Effector memory CD8-positive, alpha-beta T cell (primary cell): ENCODE measurements at places on chromosomes 5 and 9.

- H3K36me3 ChIP-seq: no peaks in the 10 kb centered on the region
- no peak overlapping the region for H3K4me3 ChIP-seq
- no peaks in the 10 kb centered on the region for H3K4me1 ChIP-seq
- no peak overlapping the region for H3K27ac ChIP-seq
- no peak for DNase-seq
Measured at GRCh38 chr9:134994926-134995791, 77.4 kb upstream of the FCN1 start.

- H3K27me3 ChIP-seq: no peaks in the 10 kb centered on the region
- peaks cover 16% of the 10 kb centered on the region for H3K36me3 ChIP-seq
- H3K27ac ChIP-seq: no peak overlapping the region
- H3K4me3 ChIP-seq: no peak overlapping the region
- no peak for DNase-seq
- peaks cover 42% of the 10 kb centered on the region for H3K4me1 ChIP-seq
Measured at GRCh38 chr9:134178768-134179551, 14.6 kb upstream of the RNU6ATAC start.

GRCh38 chr5:137022725-137023124 is 476.4 kb downstream of the SPOCK1 start:
- DNase-seq: no peak
- no peaks in the 10 kb centered on the region for H3K27me3 ChIP-seq
- H3K27ac ChIP-seq: no peak overlapping the region
- no peaks in the 10 kb centered on the region for H3K36me3 ChIP-seq

- H3K36me3 ChIP-seq: no peaks in the 10 kb centered on the region
- H3K27me3 ChIP-seq: no peaks in the 10 kb centered on the region
- no peak for DNase-seq
- H3K4me1 ChIP-seq: no peaks in the 10 kb centered on the region
- no peak overlapping the region for H3K27ac ChIP-seq
Measured at GRCh38 chr5:156182174-156182967, 144.6 kb upstream of the SGCD start.

DNA sequence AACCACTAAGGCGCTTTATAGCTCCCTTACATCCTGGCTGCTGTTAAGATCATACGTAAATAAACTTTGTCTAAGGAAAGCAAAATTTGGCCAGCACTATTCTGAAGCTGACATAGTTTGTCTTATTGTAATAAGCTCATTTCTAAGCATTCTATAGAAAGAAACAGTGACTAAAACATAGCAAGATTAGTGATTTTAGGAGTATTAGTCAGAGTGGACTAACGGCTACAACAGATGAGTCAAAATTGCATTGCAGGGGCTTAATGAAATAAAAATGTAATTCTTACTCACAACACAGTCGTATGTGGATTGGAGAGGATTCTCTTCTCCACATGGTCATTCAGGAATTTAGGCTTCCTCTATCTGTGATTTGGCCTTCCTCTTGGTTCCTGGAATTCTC is 347.6 kb downstream of the GADD45G start:
- H3K36me3 ChIP-seq: no peaks in the 10 kb centered on the region
- no peak overlapping the region for H3K4me3 ChIP-seq
- no peak for DNase-seq
- peaks cover 10% of the 10 kb centered on the region for H3K4me1 ChIP-seq
- no peaks in the 10 kb centered on the region for H3K27me3 ChIP-seq
- H3K27ac ChIP-seq: no peak overlapping the region

DNA sequence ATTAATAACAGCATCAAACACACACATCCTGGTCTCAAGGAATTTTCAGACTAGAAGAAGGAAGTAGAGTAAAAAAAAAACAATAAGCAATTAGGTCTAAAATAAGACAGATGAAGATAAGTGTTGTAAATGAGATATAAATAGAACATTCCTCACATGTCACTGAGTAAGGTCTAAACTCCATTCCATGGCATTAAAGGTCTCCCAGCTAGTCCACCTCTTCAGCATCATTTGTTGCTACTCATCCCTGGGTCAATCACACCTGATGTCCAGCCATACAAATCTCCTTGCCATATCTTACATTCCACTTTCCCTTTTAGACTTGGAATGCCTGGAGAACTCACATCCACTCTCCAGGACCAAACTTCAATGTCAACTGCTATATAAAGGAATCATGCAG is 214.1 kb upstream of the KLF4 start:
- DNase-seq: no peak
- H3K4me3 ChIP-seq: no peak overlapping the region
- no peak overlapping the region for H3K27ac ChIP-seq
- H3K4me1 ChIP-seq: no peaks in the 10 kb centered on the region
- H3K36me3 ChIP-seq: no peaks in the 10 kb centered on the region
- no peaks in the 10 kb centered on the region for H3K27me3 ChIP-seq

DNA sequence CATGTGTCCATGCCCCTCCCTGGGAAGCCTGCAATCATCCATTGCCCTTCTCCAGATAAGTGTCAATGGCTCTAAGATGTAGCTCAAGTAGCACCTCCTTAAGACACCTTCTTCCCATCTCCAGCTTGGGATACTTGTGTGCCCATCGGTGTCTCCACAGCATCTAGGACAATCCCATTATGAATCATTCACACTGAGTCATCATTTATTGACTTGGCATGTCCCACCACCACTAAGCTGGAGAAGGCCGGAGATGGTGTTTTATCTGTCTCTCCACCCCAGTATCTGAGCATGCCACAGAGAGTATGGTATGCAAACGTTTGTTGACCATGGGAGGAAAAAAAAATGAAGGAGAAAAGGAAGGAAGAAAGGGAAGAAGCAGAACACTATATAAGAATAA is 342.2 kb downstream of the TRIM32 start:
- no peak for DNase-seq
- H3K4me3 ChIP-seq: no peak overlapping the region
- no peaks in the 10 kb centered on the region for H3K36me3 ChIP-seq
- no peaks in the 10 kb centered on the region for H3K4me1 ChIP-seq
- H3K27ac ChIP-seq: no peak overlapping the region

- no peak overlapping the region for H3K27ac ChIP-seq
- peaks cover 25% of the 10 kb centered on the region for H3K27me3 ChIP-seq
- no peak overlapping the region for H3K4me3 ChIP-seq
Measured at GRCh38 chr9:89756891-89757537, 152.2 kb downstream of the GADD45G start.

GRCh38 chr5:29214839-29215238 is 1978.6 kb upstream of the CDH6 start:
- H3K36me3 ChIP-seq: no peaks in the 10 kb centered on the region
- no peak for DNase-seq
- no peak overlapping the region for H3K4me3 ChIP-seq
- H3K27ac ChIP-seq: no peak overlapping the region
- no peaks in the 10 kb centered on the region for H3K4me1 ChIP-seq
- H3K27me3 ChIP-seq: no peaks in the 10 kb centered on the region

- H3K4me1 ChIP-seq: no peaks in the 10 kb centered on the region
- no peak overlapping the region for H3K4me3 ChIP-seq
- peaks cover 4% of the 10 kb centered on the region for H3K36me3 ChIP-seq
- H3K27ac ChIP-seq: no peak overlapping the region
Measured at GRCh38 chr5:44646016-44646415, 162.7 kb upstream of the MRPS30 start.

GRCh38 chr5:3026651-3027050 is 275.2 kb upstream of the IRX2 start:
- no peaks in the 10 kb centered on the region for H3K36me3 ChIP-seq
- H3K4me3 ChIP-seq: no peak overlapping the region
- H3K27me3 ChIP-seq: no peaks in the 10 kb centered on the region
- no peaks in the 10 kb centered on the region for H3K4me1 ChIP-seq
- no peak overlapping the region for H3K27ac ChIP-seq

DNA sequence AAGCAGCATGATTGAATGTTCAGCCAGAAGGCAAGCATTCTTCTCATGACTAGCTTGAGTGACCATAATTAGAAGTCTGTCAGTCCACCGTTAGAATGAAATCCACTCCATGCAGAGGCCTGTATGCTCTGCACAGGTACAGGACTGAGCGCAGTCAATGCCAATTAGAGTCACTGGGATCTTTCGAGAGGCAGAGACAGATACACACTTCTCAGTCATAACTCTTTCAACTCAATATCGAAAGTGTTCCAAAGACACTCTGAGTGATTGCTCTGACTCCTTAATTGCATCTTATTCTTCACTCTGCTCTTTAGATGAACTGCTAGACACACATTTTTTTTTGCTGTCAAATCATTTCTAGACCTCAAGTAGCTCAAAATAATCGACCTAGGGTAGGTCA is 203.6 kb downstream of the GABRB2 start:
- no peak overlapping the region for H3K4me3 ChIP-seq
- H3K4me1 ChIP-seq: no peaks in the 10 kb centered on the region
- no peaks in the 10 kb centered on the region for H3K36me3 ChIP-seq
- no peak overlapping the region for H3K27ac ChIP-seq

GRCh38 chr5:140261403-140262171 is 41.3 kb downstream of the PFDN1 start:
- peaks cover 35% of the 10 kb centered on the region for H3K4me1 ChIP-seq
- H3K27me3 ChIP-seq: no peaks in the 10 kb centered on the region
- DNase-seq: no peak

GRCh38 chr5:142801495-142801871 is 31.3 kb downstream of the ARHGAP26 start:
- DNase-seq: no peak
- peaks cover 14% of the 10 kb centered on the region for H3K36me3 ChIP-seq
- peak overlapping the region; percentile 98 for H3K27ac ChIP-seq
- H3K4me3 ChIP-seq: peak overlapping the region; percentile 71
- no peaks in the 10 kb centered on the region for H3K27me3 ChIP-seq
- H3K4me1 ChIP-seq: peaks cover 81% of the 10 kb centered on the region

DNA sequence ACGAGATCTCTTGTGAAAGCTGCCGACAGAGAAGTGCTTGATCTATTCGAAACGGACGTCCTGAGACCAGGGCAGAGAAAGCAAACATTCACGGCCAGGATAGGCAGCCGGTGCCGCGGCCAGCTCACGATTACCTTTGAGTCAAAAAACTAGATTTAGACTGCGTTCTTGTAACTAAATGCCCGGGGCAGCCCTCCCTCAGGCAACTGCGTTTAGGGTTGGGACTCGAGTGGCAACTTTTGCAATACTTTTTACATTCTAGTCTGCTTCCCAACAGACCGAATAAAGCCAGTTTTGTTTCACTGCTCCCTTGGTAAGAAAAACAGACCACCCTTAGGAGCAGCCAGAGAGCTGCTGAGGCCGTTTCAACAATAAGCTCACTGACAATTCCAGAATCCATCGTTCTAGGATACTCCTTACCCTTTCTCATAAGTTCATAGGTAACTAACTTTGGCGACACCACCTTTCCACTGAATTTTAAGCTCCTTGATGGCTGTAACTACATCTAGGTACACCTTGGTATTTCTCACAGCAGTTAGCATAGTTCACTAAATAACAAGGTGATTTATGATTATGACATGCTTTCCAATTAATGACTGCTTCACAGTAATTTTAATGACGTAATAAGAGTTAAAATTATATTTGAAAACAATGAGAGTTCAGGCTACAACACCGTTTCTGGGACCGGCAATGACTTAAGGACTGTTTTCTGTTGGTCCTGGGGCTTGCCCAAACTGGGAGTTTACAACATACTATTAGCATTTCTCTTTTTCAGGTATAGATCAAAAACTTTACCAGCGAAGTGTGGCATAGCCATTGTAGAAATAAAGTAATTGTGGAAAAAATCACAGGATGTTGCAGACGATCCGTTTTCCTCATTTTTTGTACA is 899 bp upstream of the RAPGEF6 start:
- peak overlapping the region; percentile 97 for H3K27ac ChIP-seq
- H3K27me3 ChIP-seq: no peaks in the 10 kb centered on the region
- peaks cover 20% of the 10 kb centered on the region for H3K36me3 ChIP-seq
- peaks cover 18% of the 10 kb centered on the region for H3K4me1 ChIP-seq
- no peak for DNase-seq
- H3K4me3 ChIP-seq: peak overlapping the region; percentile 91

- H3K27ac ChIP-seq: no peak overlapping the region
- H3K4me1 ChIP-seq: no peaks in the 10 kb centered on the region
- H3K36me3 ChIP-seq: no peaks in the 10 kb centered on the region
- H3K27me3 ChIP-seq: peaks cover 73% of the 10 kb centered on the region
- DNase-seq: no peak
- no peak overlapping the region for H3K4me3 ChIP-seq
Measured at GRCh38 chr5:15020736-15021135, 149.2 kb upstream of the ANKH start.

GRCh38 chr5:81853030-81853357 is 102.1 kb upstream of the SSBP2 start:
- peak overlapping the region; percentile 95 for H3K4me3 ChIP-seq
- peaks cover 7% of the 10 kb centered on the region for H3K36me3 ChIP-seq
- no peaks in the 10 kb centered on the region for H3K27me3 ChIP-seq
- H3K4me1 ChIP-seq: peaks cover 33% of the 10 kb centered on the region
- no peak for DNase-seq

DNA sequence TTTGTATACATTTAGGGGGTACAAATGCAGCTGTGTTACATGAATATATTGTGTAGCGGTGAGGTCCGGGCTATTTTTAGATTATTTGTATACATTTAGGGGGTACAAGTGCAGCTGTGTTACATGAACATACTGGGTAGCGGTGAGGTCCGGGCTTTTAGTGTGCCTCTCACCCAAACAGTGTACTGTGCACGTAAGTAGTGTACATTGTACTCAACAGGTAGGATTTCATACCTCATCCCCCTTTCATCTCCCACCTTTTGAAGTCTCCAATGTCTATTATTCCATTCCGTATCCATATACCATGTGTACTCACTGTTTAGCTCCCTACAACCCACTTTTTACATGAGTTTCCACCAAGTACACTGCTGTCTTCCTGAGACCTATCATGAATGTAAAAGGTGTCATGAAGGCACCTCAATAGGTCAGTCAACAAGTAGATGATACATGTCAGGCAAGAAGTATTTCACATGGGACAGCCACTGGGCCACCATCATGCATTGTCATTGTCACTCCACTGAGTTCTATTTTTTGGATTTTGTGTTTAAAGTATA is 27.7 kb downstream of the SKP1 start:
- H3K27ac ChIP-seq: peak overlapping the region; percentile 90
- no peaks in the 10 kb centered on the region for H3K27me3 ChIP-seq
- DNase-seq: no peak
- peaks cover 96% of the 10 kb centered on the region for H3K36me3 ChIP-seq
- H3K4me3 ChIP-seq: no peak overlapping the region

DNA sequence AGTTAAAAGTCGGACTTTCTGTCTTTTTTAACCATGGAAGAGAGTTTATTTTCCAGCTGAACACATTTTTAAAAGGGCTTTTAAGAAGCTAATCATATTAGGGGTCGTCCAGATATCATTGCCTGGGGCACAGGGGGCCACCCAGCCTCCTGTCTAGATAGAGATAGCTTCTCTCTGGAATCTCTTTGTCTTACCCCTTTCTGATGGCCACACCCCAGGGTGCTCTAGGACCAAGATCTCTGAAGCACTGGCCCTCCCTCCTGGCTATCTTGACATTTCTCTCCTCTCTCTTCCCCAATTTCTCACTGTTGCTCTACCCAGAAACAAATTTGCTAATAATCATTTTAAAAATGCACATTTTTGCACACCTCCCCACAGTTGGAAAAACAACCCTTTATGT is 204.4 kb downstream of the NXNL2 start:
- H3K4me3 ChIP-seq: no peak overlapping the region
- peaks cover 20% of the 10 kb centered on the region for H3K27me3 ChIP-seq
- DNase-seq: no peak
- no peaks in the 10 kb centered on the region for H3K4me1 ChIP-seq
- no peaks in the 10 kb centered on the region for H3K36me3 ChIP-seq
- no peak overlapping the region for H3K27ac ChIP-seq

- DNase-seq: no peak
- H3K4me3 ChIP-seq: no peak overlapping the region
Measured at GRCh38 chr9:8895861-8896224, 1096.3 kb upstream of the DMAC1 start.

- no peaks in the 10 kb centered on the region for H3K4me1 ChIP-seq
- no peak overlapping the region for H3K4me3 ChIP-seq
- no peaks in the 10 kb centered on the region for H3K27me3 ChIP-seq
Measured at GRCh38 chr5:124729720-124730359, 16.6 kb downstream of the ZNF608 start.
